ENCODE measurements at places on chromosomes 11 and 22.
A peak's percentile ranks its signal among the peaks of the same experiment; 100 is the strongest.

- DNase-seq = no peak
Measured at GRCh38 chr22:43995798-43996169, 28.3 kb upstream of the PARVB start.

- no peak for DNase-seq
Measured at GRCh38 chr11:86182976-86183584, 61.5 kb upstream of the EED start.

DNA sequence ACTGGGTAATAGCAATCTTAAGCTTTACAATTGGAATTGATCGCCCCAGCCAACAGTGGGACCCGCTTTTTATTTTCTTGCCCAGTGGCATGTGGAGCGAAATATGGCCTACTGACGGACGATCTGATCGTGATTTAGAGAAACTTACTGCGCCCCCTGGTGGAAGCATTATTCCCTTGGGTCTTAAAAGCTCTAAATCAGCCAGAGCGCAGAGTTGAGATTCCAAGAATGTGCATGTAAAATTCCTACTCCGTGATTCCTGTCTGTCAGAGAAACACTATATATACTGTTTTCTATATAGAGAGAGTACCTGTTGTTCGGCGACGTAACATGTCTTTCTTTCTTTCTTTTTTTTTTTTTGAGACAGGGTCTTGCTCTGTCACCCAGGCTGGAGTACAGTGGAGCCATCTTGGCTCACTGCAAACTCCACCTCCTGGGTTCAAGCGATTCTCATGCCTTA, 3.7 kb upstream of the DPF2 start:
- DNase-seq = peak; percentile 64

- no peak for DNase-seq
Measured at GRCh38 chr11:11229647-11230046, 123.4 kb downstream of the CSNK2A3 start.

GRCh38 chr11:79388201-79388600, 52.6 kb downstream of the TENM4 start:
- DNase-seq = no peak

- DNase-seq = no peak
Measured at GRCh38 chr11:11594162-11594561, 27.6 kb downstream of the GALNT18 start.

GRCh38 chr11:11505692-11506091, 116.1 kb downstream of the GALNT18 start:
- DNase-seq = no peak

- no peak for DNase-seq
Measured at GRCh38 chr22:19811811-19812771, 42.6 kb downstream of the GNB1L start.

- DNase-seq = no peak
Measured at GRCh38 chr22:38788846-38789245, 5.1 kb downstream of the DNAL4 start.

DNA sequence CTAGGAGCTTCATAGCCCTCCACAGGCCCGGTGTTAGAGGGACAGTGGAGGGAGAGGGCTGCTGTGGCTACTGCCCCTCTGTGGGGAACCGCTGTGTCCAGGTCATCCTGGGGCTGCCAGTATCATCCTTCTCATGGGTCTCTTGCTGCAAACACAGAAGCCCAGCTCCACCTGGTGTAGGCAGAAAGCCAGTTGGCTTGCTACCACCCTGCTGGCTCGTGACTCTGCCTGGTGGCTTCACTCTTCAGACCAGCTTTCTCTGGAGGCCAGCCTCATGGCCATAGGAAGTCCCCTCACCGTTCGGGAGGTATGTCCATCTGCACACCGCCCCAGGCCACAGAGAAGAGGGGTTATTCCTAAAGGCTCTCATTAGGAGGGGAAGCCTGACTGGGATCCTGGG, 19.4 kb upstream of the SUSD2 start:
- no peak for DNase-seq

DNA sequence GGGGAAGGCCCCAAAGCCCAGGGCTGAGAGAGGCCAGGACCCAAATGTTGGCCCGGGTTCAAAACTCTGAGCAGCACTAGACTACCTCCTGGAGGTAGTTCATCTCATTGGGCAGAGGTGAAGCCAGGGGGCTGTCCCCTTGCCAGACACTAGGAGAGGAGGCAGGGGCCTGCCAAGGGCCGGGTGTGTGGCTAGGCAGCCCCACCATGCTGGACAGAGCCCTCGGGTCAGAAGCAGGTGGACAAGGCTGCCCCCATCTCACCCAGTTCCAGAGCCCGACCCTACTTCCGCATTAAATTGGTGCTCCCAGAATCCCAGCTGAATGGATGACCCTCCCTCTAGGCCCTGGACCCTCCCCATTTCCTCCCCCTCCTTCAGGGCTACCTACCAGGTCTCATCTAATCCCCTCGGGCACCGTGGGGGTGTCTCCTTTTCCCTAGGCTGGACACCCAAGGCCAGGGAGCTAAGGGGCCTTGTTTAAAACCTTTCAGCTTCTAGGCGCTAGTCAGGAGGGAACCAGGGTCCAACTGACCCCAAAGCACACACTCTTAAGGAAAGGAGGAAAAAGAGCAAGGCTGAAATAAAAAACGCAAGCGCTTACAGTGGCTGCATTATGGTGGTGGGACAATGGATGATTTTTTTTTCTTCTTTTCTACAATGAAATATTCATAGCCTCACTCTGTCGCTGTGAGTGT, 72.1 kb upstream of the TCF20 start:
- no peak for DNase-seq

- DNase-seq = no peak
Measured at GRCh38 chr11:72924568-72925190, 110.5 kb downstream of the ATG16L2 start.

DNA sequence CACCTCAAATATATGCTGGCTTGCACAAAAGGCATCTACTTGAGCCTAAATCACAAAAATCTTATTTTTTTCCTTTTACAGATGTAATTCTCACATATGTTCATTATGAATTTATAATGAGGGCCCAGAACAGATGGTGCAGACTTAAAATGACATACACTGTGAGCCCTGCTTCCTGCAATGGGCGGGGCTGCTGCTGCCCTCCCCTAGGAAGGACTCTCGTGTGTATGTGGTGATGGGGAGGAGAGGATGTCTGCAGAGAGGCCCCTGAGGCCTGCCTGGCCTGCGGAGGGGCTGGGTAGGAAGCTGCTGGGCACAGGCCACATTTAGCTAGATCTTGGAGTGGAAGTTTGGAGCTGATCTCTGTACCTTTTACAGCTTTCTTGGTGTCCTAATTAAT, 233.4 kb upstream of the KIRREL3 start:
- no peak for DNase-seq

GRCh38 chr11:75268626-75269366, 28.2 kb downstream of the TPBGL start:
- no peak for DNase-seq

- DNase-seq = no peak
Measured at GRCh38 chr11:7046474-7047175, 26.3 kb downstream of the NLRP14 start.

- no peak for DNase-seq
Measured at GRCh38 chr22:31532060-31532459, 35.7 kb downstream of the SFI1 start.

DNA sequence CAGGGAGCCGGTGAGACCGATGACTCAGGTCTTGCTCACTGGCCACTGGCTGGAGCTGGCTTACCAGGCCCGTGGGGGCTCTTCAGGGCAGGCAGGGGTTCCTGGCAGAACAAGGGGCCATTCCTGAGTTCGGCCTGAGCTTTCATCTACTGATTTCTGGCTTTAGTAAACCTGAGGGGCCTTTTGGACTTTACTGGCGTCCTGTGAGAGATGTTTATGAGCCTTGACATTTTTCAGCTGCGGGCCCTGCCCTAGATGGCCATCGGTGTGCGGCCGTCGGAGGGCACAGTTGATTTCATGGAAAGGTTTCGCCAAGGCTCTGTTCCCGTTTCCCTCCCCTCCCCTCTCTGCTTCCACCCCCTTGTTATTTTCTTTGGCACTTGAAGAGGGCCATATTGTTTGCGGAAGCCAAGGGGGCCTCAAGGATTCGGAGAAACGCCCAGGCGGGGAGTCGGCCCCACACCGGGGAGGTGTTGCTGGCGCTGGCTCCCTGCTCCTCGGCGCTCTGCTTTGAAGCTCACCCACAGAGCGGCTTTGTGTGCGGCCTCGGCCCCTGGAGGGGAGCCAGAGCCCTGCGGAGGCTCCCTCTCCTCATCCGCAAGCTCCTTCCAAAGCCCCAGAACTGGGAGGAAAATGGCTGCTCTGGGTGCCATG, 17.7 kb downstream of the ELF5 start:
- no peak for DNase-seq

DNA sequence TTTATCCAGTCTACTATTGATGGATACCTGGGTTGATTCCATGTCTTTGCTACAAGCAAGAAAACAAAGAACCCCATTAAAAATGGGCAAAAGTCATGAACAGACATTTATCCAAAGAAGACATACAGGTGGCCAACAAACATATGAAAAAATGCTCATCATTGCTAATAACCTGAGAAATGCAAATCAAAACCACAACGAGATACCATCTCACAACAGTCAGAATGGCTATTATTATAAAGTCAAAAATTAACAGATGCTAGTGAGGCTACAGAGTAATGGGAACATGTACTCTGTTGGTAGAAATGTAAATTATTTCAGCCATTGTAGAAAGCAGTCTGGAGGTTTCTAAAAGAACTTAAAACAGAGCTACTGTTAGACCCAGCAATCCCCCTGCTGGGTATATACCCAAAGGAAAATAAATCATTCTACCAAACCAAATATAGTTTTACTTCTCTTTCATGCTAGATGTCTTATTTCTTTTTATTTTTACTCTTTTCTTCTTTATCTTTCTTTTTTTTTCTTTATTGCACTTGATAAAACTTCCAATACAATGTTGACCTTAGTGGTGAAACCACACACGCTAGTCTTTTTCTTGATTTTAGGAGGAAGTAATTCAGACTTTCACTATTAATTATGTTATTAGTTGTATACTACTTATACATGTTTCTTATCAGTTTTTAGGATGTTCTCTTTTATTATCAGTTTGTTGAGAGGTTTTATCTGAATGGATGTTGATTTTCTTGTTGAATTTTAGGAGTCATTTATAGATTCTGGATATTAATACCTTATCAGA, 14.3 kb downstream of the TRIM22 start:
- DNase-seq = no peak

- DNase-seq = no peak
Measured at GRCh38 chr22:48391820-48392219, 1435.9 kb downstream of the BRD1 start.

- DNase-seq = no peak
Measured at GRCh38 chr11:44326615-44327475, 16.9 kb upstream of the ALX4 start.

DNA sequence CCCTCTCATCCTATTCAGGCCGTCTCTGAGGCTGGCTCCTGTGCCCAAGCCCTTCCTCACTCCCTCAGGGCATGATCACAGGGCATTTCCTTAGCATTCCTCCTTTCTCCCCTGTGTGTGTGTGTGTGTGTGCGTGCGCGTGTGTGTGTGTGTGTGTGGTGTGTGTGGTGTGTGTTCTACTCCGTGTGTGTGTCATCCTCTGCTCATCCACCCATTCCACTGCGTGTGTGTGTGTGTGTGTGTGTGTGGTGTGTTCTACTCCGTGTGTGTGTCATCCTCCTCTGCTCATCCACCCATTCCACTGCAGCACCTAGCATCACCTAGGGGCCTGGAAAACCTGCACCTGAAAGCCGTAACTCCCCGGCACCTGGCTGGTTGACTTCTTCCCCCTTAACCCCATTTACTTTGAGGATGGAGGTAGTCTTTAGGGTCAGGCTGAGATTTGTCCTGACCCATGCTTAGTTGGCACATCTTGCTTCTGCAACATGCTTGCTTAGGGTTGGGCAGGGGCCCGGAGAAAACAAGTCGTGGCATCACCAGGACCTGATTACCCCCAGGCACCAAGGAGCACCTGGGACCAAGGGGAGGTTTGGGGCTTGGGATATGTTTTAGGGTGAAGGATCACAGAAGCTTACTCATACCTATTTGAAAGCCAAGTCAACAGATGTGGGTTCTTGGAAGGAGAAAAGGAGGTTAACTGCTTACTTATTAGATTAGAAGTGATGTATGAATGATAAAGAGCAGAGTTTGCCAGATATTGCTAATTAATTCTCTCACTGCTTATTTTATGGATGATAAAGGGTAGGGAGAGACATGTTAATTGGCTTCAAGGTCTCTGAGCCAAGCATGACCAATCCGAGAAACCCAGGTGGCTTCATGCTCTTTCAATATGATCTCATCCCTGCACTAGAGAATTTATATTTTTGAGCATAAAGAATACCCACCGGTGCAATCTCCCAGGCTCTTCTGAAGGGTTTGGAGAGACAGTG, 18.9 kb downstream of the TIMP3 start:
- DNase-seq = no peak

GRCh38 chr22:37455896-37456295, 28.6 kb upstream of the ELFN2 start:
- DNase-seq = no peak

DNA sequence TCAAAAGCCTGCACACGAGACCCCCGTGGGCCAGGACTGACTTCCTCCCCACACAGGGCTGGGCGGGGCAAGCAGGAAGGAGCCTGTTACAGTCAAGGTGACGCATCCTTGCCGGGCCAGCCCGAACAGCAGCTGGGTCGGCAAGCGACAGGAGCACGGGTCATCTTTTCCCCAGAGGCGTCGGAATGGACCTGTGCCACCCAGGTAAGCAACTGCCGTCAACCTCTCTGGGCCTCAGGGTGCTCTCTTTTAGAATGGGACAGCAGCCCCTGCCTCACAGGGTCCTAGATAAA, at the start of gene CYTH4:
Gene CYTH4, plus strand, starts transcription at position 124 of the 293 bp plus-strand sequence. Its CDS starts 62 bp downstream, at position 186.
- DNase-seq = no peak

DNA sequence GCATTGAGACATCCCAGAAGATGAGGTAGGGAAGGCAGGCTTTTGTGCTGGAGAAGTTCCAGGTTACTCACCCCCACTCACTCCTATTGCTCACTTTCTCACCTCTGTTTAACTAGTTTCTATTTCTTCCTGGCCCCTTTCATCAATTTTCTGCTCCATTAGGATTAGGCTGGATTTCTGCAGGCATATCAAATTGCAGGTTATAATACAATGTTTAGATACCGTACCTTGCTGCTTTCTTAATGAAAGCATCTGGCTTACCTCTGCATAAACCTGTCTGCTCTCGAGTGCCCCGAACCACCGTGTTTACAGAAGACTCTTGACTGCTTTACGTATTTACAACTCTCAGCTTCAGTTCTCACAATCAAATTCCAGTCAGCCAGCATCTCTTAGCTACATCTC, 173.7 kb downstream of the ADAMTS15 start:
- DNase-seq = no peak

DNA sequence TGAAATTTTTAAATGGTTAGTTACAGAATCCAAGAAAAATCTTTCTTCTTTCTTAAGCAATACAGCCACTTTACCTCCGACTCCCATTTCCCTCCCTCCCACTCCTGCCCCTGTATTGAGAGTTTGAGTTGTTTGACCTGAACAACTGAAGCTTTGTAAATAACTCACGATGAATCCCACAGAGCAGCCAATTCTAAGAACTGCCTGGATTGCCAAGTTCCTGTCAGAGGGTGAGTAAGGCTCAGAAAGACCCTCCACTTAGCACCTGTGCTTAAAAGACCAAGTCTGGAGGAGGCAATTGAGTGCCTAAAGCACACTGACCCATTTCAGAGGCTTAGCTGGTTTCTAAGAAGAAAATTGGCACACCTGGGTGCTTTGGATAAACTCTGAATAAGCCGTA, 158.5 kb downstream of the MSANTD4 start:
- no peak for DNase-seq

GRCh38 chr11:15349413-15349812, 234.7 kb downstream of the INSC start:
- peak; percentile 48 for DNase-seq

- no peak for DNase-seq
Measured at GRCh38 chr11:127926721-127927120, 660.6 kb downstream of the ETS1 start.

Measured in NCI-H187 treated with DMSO at 0.1 percent for 48 hours (cell line).